Activated CD4-positive, alpha-beta T cell treated with anti-CD3 and anti-CD28 coated beads, Interleukin-2, Interleukin-6, amounts not matched to agents 100 ng/mL and 50 ng/mL, durations not matched to agents 16 hours and 8 hours (primary cell): ENCODE measurements at places on chromosomes 2 and 18.

GRCh38 chr18:60245096-60245495 lies 127.5 kb downstream of the MC4R start:
- DNase-seq: no peak

DNA sequence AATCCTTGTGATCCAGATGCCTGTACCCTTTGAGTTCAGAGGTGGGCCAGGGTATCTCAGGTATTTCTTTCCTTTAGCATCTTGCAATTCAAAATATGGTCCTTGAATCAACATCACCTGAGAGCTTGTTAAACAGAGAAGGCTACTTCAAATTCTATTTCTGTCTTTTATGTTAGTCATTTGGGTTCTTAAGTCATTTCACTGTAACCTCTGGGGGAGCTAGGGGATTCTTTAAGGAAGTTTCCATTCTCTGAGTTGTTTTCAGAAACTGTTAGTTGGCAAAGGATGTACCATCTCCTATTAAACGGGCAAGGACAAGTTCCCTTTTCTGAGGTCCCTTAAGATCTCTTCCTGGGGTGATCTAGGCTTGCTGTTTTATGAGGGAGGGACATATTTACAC lies 16.6 kb downstream of the CFLAR start:
- DNase-seq: peak; percentile 72

DNA sequence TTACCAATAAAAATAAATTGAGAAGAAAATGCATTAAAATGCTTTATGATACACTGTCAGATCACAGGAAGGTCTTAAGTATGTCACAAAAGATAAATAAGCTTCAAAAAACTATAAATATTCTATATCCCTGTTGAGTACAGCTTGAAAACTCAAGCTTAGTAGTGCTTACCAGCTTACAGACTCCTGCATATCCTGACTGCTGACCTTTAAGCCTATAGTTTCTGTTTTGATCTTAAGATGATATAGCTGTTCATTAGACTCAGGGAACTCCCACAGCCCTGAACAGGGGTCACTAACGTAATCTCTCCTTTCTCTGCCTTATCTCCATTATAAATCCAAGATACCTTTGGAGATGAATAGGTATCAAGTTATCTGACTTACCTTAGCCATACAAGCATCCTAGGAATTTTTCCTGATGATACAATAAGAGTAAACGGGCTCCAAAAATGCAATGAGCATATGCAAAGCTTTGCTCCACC lies 93.7 kb upstream of the RBBP8 start:
- DNase-seq: no peak

DNA sequence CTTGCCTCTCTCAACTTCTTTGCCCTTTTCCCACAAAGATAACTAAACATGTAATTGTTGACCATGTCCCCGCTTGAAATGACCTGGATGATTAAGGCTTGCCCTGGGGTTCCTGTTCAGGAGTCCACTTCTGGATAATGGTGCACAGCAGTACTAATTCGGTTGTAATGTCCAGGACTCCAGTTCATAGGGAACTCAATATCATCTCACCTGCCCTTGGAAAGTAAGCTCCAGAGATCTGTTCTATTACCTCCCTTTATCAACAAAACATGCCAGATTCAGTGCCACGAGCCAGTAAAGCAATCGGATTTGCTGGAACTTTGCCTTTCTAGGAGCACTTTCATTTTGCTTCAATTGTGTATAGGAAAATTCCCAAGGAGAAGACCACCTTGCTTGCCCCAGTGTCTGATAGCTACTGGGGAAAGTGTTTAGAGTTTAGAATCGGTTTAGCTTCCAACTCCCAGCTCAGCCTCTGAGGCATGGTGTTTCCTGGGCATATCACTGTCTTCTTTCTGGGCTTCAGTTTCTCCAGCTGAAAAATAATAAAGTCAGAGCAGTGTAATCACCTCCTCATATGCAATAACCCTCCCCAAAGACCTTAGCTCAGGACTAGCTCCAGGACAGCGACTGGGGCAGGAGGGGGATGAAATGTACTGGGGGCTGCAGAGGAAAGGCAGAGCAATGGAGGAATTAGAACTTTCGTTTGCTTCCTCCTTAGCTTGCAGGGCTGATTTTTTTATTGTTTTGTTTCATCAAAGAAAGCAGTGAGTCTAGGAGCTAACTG lies 162.6 kb upstream of the CYRIA start:
- DNase-seq: no peak

DNA sequence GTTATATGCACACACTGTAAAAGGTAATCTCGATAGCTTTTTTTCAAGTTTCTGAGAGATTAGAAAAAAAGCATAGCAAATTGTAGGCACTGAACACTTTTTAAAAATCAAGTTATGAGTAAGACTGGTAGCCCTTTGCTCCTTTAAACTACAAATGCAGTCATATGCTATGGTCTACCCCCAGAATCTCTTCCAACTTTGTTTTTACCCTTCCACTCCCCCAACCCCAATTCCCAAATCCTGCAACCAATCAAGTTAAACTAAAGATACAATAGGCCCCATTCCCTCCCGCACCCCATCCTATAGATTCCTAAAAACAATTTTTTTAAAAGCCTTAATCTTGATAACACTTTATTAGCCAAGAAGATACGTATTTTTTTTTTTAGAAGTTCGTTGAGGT lies 752 bp upstream of the BAZ2B start:
- no peak for DNase-seq

DNA sequence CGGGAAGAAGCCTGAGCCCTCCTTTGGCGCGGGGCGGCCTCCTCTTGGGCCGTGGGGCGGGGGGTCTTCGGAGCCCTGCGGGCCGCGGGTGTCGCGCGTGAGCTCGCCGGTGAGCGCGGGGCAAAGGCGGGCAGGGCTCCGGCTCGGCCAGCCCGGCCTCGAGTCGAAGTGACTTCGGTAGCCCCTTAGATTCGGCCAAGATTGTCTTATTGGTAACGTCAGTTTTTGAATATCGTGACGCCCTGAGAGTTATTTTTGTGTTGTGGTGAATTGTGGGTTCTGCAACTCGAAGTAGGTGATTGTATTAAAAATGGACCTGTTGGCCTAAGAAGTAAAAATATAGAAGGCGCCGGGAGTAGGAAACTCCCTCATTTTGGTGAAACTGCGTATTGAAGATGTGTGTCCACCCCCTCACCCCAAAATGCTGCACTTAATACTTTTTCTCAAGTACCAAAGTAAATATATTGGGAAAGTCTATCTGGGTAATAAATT lies 669 bp downstream of the MARCHF7 start:
- DNase-seq: peak; percentile 19

GRCh38 chr2:240655931-240656886 lies 26.5 kb downstream of the AQP12B start:
- DNase-seq: peak; percentile 45

DNA sequence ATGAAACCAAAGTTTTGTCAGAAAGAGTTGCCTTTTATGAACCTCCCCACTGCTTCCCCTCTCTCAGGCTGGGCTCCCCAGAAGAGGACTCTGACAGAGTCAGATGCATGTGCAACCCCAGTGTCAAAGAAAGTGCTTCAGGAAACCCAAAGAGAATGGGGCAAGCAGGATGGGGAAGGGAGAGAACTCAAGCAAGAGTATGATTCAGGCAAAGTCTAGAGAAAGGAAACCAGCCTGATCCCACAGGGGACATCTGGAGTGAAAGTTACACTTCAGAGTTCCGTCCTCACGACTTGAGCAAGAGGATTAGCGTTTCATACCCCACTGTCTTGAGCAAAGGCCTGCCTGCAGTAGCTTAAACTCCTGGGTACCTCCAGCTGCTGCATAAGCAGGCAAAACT lies 51.8 kb upstream of the EPC2 start:
- DNase-seq: no peak

DNA sequence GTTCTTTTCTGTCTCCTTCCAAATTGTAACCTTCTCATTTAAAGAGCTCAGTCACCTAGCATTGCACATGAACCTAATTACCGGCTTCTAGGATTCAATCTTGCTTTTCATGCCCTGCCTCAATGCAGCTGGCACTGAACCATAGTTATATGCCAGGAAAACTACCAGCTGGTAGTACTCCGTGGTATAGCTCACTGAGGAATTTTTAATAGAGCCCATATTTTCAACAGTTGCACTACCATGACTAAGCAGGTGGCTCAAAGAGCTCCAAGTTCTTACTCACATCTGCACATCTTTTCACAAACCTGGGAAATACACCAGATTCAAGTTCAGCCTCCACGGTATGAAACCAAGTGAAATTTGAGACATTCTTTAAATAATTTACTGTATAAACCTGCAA lies 363.5 kb downstream of the GRB14 start:
- no peak for DNase-seq

GRCh38 chr2:172200495-172201085 lies 97.9 kb upstream of the DLX2 start:
- DNase-seq: no peak

GRCh38 chr18:29164993-29165599 lies 988.2 kb upstream of the CDH2 start:
- DNase-seq: no peak

GRCh38 chr2:174400853-174401252 lies 5.3 kb downstream of the SCRN3 start:
- no peak for DNase-seq

- no peak for DNase-seq
These were observed 328.9 kb upstream of the DDX18 start for GRCh38 chr2:117485588-117485987.

DNA sequence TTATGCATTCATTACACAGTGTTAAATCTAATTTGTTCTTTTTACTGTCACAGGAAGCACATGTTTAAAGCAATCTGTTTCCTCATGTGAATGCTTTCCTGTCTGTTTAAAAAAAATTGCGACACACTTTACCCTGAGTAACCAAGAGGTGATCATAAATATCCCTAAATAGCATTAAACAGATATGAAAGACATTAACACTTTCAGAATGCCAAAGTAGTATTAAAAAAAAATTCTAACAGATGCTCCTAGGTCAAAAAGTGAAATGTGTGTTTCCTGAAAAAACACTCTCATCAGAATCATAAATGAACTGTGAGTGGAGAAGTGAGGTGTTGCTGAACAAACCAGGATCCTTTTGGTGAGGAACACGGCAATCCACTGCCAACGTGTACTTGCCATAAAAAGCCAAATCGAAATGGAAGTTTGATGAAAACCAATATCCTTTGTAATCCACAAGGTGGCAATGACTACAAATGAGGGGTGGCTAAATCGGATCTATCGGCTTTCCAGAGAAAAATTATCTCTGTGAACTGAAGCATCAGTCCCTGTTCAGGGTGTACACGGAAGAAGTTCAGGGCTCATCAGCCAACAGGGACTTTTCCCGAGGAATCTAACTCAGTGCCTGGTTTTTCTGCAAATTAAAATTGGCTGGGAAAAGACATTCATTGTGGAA lies 248.9 kb downstream of the TCF4 start:
- no peak for DNase-seq

GRCh38 chr2:158795195-158795924 lies at the start of gene DAPL1:
Gene DAPL1, plus strand, starts transcription at chr2:158795317. Its CDS starts 56 bp downstream, at chr2:158795373.
- DNase-seq: no peak

DNA sequence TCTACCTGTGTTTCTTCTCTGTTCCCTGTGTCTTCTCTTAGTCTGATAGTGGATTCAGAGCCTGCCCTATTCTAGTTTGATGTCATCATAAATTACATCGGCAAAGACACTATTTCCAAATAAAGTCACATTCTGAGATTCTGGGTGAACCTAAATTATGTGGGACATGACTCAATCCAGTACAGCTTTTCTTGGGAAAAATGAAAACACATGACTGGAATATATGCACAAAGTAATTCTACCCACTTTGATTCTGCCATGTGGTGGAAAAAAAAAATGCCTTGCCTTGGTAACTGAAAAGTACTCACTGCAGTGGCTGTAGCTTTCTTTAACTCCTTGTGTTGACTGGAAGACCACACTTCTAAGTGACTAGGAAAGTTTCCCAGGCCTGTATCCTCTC lies 73.7 kb downstream of the LRATD1 start:
- DNase-seq: no peak

- DNase-seq: peak; percentile 80
These were observed 433 bp downstream of the ZFP36L2 start for GRCh38 chr2:43225788-43226557.

DNA sequence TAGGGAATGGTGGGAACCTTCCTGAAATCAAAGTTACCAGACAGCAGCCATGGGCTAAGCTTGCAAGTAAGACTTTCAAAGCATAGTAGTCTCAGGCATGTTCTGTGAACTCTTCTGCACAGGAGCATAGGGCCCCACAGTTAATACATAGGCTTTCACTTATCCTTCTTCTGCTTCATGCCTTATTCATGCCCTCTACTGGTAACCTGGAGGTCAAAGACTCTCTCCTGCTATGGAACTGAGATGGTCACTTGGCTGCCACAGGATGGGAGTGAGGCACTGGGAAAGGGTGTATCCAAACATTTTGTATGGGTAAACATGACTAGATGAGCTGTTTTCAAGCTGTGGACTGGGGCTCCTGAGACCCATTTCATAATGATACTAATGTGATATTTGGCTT lies 49.1 kb upstream of the ZNF638 start:
- peak; percentile 10 for DNase-seq

DNA sequence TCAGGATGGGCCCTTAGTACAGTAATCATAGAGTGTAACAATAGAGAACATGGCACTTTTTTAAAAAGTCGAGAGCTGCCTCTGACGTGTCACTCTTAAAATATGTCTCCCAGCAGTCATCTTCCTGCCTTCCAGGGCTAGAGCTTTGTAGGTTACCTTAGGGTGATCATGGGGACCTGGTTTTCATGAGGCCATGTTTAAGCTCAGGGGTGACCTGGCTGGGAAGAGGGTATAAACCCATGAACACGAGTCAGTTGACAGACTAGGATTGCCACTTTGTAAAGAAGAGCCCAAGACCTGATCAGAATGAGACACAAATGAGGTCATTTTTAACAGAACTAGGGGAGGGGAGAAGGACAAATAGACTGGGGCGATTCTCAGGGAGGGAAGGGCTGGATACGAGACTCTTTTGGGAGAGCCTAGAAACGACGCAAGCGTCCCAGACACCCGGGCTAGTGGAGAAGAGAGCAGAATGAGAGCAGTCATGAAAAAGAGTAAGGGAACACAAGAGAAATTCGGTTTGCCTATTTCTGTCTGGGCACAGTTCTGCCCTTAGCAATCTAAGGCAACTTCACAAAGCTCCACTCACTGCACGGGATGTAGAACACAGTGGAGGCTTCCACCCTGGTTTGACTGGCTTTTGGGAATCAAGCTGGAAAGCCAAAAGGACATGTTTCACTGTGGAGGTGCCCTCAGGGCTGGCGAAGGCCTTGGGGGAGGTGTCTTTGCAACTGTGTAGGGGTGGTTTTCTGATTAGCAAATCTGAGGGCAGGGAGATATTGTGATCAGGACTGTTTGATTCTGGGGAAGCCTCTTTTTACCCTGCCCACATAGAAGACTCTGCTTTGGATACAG lies 1.8 kb upstream of the RAB31 start:
- DNase-seq: no peak
